ENCODE measurements at places on chromosomes 3 and 15. TPM values are rescaled to one million over a fixed set of nuclear protein-coding genes. Genes with fewer than 3 reads are reported as not detected.

Gene GTF2A2
- total RNA-seq: 192 TPM

Gene SAMMSON
- not detected for total RNA-seq

Gene MDFIC2
- total RNA-seq: not detected

Gene LRRFIP2
- 51.9 TPM for total RNA-seq

Gene PLA2G4B
- total RNA-seq: 1.1 TPM

Gene MESP1
- 7.2 TPM for total RNA-seq

Gene RASGRP1
- 0.37 TPM for total RNA-seq

Gene CCDC54
- total RNA-seq: not detected

Gene CD200
- total RNA-seq: not detected

Gene NEK10
- total RNA-seq: 1.8 TPM

Gene BNC1
- 0.49 TPM for total RNA-seq

Gene HYAL3
- 8.8 TPM for total RNA-seq

Gene BDH1
- 2.5 TPM for total RNA-seq

Gene MAP6D1
- total RNA-seq: 5.9 TPM

Gene SNTN
- total RNA-seq: not detected

Gene MB21D2
- total RNA-seq: 6.7 TPM

Gene SGO1
- total RNA-seq: 18.5 TPM

Gene C3orf49
- not detected for total RNA-seq

Gene GPR171
- not detected for total RNA-seq

Gene MKRN2OS
- not detected for total RNA-seq

Gene CCR8
- not detected for total RNA-seq

Gene SH2D7
- total RNA-seq: not detected

Gene RLBP1
- not detected for total RNA-seq

Gene HTR3D
- total RNA-seq: not detected

Gene STAB1
- not detected for total RNA-seq

Gene MASP1
- total RNA-seq: 0.06 TPM

Gene CSTA
- 1.2 TPM for total RNA-seq

Gene SPESP1
- not detected for total RNA-seq

Gene ANKDD1A
- total RNA-seq: 2.0 TPM

Gene TGM4
- total RNA-seq: 0.05 TPM

Gene ZNF660
- not detected for total RNA-seq

Gene MAGEF1
- 30.0 TPM for total RNA-seq

Gene CHDH
- 2.6 TPM for total RNA-seq

Gene TEX55
- not detected for total RNA-seq

Gene PLSCR2
- total RNA-seq: not detected

Gene ZNF385D
- total RNA-seq: not detected

Gene KCNMB2
- total RNA-seq: not detected

Gene OCA2
- 0.13 TPM for total RNA-seq

Gene WDR49
- total RNA-seq: not detected

Gene PEX11A
- 7.3 TPM for total RNA-seq

Gene GOLGA8J
- total RNA-seq: not detected

Gene DAZL
- not detected for total RNA-seq

Gene SCG5
- 2.2 TPM for total RNA-seq

Gene SLC12A8
- total RNA-seq: 1.3 TPM

All from A549 treated with DMSO at 1 μM for 4 hours (cell line).